ENCODE measurements at places on chromosomes 12 and 14.

- DNase-seq = no peak
Measured at GRCh38 chr14:92556255-92556741, 42.7 kb downstream of the RIN3 start.

DNA sequence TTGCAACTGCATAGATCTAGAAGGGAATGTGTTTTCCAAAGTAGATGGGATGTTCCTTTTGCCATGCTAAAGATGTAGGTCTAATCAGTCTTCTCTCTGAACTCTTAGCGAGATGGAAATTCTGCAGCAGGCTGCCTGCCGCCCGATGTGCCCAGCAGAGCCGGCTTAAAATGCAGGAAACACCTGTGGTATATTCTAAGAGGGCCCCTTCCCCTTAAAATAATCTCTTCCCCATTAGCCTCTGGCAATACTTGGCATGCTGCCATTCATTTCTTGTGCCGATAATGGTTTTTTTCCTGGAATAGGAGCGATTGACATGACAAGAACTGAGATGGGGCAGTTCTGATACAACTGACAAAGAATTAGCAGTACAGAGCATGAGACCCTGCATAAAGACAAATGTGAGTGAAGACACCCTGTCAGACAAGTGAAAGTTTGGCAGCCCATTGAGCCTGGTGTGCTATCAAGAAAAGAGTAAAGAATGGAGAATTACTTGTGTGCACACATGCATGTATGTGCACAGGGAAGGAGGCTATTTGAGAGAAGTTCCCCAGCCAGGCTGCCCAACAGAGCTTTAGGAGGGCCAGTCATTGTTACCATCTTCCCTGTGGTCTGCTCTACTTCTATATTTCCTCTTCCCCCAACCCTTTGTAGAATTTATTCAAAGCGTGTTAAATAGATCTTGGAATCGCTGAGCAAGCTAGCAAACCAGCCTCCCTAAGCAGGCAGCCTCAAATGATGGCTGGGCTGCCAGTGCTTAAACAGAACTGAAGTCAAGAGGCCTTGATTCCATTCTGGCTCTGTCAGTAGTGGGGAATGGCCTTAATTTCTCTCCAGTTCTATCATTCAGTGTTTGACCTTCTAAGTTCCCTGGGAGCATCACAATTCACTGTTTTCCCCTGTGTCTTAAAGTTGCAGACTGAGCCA is 29.6 kb upstream of the NTF3 start:
- no peak for DNase-seq

DNA sequence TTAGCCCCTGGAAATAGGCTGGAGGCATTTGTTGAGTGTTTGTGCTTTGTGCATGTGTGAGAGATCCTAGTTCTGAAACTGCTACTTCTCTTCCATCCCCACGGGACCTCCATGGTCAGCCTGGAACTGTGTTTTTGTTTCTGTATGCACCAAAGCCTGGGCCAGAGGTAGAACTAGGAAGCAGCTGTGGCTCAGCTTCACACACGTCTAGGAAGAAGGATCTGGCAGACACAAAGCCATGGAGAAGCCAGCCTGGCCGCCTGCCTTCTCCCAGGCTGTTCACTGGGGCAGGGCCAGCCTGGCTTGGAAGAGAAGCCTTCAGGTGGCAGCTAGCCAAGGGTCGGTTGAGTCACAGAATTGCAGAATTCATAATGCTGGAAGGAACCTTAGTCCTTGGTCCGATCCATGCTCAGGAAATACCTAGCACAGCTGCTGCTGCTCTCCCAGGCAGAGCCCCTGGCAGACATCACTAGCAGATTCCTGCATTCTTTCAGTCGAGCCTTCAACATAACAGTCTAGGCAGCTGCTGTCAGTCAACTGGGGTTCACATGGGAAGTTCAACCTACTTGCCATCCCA is 27.0 kb downstream of the RIN3 start:
- DNase-seq = peak; percentile 99

- DNase-seq = no peak
Measured at GRCh38 chr12:51851413-51852124, 3.1 kb upstream of the FIGNL2 start.

DNA sequence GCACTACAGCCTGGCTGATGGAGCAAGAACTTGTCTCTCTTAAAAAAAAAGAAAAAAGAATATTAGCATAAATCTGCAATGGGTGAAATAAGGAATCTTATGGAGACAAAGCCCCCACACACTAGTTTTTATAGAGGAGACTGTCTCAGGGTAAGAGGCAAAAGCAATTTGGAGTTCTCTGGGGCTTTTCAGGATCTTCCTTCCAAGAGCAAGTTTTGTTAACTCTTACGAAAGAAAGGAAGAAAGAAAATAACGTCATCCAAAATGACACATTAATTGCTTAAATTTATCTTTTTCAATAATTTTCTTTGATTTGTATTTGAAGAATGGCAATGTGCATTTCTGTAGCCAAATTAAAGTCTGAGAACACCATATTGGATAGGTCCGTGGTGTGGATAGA is 3.8 kb downstream of the PDE6H start:
- no peak for DNase-seq

GRCh38 chr14:64417055-64417770 is 29.1 kb downstream of the MTHFD1 start:
- DNase-seq = no peak

- no peak for DNase-seq
Measured at GRCh38 chr12:24408305-24408704, 458.8 kb upstream of the SOX5 start.

- no peak for DNase-seq
Measured at GRCh38 chr12:21065845-21066244, 65.1 kb upstream of the SLCO1B1 start.

GRCh38 chr12:129772501-129773493 is 131.0 kb downstream of the TMEM132D start:
- peak; percentile 75 for DNase-seq

- DNase-seq = peak; percentile 93
Measured at GRCh38 chr12:69897744-69898143, 72.7 kb downstream of the MYRFL start.

DNA sequence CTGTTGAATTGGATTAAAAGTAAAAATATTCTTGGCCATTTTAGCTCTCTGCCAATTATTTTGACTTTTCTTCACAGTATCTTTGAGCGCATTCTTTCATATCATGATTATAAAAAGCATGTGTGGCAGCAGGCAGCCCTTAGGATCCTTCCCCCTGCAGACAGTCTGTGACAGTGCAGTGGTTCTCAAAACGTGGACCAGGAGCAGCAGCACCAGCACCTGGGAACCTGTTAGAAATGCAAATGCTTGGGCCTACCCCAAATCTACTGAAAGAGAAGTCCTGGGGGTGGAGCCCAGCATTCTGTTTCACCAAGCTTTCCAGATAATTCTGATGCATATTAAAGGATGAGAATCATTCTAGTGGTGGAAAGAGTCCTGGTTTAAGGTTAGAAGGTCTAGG is 155.6 kb downstream of the MON2 start:
- no peak for DNase-seq

DNA sequence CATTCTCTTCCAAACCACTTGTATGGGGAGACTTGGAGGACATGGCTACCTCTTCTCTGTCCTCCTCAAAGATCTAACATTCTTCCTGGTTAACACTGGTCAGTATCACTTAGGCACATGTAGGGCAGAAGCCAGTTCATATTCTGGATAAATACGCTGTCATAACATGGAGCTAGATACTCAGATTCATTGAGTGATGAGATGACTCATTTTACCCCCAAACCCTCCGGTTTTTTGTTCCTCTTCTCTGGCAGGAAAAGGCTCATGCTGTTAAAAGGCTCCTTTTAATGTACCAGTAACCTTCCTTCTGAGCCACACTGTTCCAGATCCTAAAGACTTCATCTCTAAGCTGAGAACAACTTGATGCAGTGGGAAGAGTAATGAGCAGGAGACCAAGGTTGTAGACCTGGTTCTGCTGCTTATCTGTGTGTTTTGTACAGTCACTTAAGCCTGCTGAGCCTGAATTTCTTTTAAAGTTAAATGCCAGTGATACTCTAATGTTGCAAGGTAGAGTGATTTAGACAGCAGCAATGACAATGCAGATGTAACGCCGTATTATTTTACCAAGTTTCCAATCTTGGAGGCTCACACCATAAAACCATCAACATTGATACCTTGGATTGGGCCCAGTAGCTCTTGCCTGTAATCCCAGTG is 57.3 kb upstream of the ELK3 start:
- peak; percentile 34 for DNase-seq

- no peak for DNase-seq
Measured at GRCh38 chr12:76649099-76649498, 89.5 kb upstream of the OSBPL8 start.

DNA sequence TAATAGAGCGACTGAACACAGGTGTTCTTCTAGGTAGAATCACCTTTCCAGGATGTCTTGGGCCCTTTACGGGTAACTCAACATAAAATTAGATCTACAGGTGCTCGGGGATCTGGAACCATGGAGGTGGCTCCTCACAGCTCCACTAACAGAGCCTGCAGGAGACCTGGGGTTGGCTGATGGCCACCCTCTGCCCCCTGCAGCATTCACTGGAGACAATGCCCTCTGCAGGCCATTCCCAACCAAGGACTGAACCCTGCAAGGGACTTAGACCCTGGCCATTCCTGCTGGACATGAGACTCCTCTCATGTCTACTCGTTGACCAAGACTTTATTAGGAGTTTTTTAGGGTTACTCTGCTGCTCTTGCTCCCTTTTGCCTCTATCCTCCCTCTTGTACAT is 58.5 kb upstream of the PPP4R3A start:
- no peak for DNase-seq

- DNase-seq = no peak
Measured at GRCh38 chr12:131383291-131383690, 327.6 kb upstream of the SFSWAP start.

- DNase-seq = no peak
Measured at GRCh38 chr12:104109446-104110271, 28.4 kb downstream of the NFYB start.

DNA sequence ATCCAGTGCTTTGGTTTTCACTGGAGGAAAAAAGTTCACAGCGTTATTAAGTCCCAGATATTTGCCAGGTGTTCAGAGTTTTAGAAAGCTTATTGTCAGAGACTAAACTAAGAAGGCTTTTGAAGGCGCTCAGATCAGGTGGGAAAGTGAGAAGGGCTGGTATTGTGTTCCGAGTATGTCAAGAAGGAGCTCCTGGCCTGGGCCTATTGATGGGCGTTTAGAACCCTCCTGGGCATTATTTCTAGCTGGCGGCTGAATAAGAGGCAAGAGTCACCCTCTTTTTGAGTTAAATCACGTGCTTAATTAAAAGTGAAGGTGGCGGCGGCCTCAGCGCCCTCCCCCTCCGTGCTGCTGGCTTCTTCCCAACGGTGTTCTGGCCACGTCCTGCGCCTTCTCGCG is 20.9 kb upstream of the GNS start:
- DNase-seq = no peak

- DNase-seq = no peak
Measured at GRCh38 chr14:56810836-56811592, 735 bp upstream of the OTX2 start.

GRCh38 chr14:31286456-31287293 is 79.1 kb upstream of the HECTD1 start:
- DNase-seq = no peak

DNA sequence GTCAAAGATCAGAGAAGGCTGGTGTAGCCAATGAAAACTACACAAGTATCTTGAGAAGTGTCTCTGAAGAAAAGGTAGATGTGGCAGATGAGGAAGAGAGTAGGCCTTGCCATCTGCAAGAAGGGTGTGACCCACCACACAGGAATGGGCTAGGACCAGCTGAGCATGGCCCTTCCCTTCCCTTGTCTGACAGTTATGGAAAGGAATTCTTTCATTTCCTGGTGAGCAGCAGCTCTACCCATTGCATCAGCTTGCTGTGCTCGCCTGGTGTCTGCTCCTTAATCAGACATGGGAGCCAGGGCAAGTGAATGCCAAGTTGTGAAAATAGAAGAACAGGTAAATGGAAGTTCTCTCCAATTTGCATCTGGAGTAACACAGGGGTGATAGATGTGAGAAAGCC is 145.2 kb upstream of the KRR1 start:
- DNase-seq = peak; percentile 96

- no peak for DNase-seq
Measured at GRCh38 chr12:112788205-112788604, 3.3 kb upstream of the RPH3A start.

GRCh38 chr12:13452955-13453570 is 256.5 kb downstream of the EMP1 start:
- DNase-seq = no peak

GRCh38 chr14:104817930-104818713 is 17.2 kb downstream of the ZBTB42 start:
- DNase-seq = no peak

DNA sequence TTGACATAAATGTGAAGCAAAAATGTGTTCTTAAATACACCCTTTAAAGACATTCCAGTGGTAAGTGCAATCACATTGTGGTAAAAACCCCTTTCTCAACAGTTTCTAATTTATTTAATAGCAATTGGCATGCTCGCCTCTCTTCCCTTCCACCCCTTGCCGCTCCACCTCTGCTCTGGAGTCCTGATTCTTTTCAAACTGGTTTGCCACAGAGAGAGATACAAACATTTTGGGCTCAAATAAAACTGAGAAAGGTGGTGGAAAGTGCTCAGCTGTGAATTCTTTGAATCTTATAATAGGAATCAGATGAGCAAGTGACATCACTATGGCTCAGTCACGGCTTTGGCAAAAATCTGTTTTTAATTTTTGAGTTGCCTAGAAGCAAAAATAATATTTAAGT is 993.9 kb downstream of the GALC start:
- DNase-seq = peak; percentile 95

- no peak for DNase-seq
Measured at GRCh38 chr12:68236421-68237059, 10.9 kb upstream of the IL26 start.

DNA sequence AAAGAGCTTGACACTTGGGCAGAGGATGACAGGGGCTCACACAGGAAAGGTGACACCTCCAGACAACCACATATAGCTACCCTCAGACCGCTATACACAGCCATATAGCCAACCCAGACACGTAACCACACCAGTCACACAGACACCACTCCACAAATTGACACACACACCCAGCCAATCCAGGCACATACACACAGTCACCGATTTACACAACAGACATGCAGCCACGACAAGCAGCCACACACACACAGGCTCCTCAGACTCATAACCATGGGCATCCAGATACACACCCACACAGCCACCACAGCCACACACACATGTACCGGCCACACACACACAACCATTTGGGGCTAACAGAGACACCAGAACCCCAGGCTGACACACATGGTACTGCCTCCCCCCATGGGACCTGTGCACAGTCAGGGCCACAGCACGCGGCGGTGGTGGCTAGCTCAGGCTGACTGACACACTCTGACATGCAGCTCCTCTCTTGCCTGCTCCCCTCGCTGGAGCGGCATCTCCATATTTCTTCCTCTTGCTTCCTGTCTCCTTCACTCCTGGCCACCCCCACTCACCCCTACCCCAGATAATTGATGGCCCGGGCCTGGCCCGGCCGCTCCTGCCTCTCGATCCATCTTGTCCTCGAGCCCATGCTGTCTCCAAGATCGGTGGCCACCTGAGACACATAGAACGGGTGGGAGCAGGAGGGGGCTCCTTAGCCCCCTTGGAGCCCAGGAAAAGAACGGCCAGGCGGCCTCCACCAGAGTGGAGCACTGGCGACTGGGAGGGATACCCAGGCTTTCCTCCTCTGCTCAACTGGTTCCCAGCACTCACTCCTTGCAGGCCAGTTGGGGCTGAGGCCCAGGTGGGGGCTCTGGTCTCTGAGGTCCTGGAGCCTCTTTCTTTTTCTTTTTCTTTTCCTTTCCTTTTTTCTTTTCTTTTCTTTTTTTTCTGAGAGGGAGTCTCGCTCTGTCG is 6.0 kb upstream of the SHMT2 start:
- DNase-seq = no peak
